ENCODE measurements at places on chromosomes 1 and 21. TPM values are rescaled to one million over a fixed set of nuclear protein-coding genes. Genes with fewer than 3 reads are reported as not detected.

The KIAA0040 gene
- 1.1 TPM for total RNA-seq

DNA sequence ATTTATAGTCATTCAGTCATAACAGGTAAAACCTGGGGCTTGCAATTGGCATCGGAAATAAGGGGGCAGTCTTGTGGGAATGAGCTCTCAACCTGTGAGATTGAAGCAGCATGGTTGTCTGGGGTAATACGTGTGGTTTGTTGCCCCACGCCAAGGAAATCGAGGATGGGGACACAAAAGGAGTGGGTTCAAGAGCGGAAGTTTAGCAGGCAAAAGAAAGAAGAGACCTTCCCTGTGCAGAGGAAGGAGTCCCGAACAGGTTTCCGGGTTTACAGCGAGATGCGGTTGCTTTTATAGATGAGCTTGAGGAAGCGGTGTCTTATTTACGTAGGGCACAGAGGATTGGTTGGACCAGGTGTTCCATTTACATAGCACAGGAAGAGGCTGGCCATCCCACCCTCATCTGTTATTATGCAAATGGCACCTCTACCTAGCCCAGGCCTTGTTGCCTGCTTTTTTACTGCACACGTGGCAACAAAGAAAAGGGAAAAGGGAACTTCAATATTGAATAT lies 37.3 kb downstream of the IFNAR1 start:
- DNase-seq = no peak

- peak; percentile 85 for DNase-seq
Observed at GRCh38 chr1:11845641-11846335, 1.8 kb downstream of the NPPA start.

DNA sequence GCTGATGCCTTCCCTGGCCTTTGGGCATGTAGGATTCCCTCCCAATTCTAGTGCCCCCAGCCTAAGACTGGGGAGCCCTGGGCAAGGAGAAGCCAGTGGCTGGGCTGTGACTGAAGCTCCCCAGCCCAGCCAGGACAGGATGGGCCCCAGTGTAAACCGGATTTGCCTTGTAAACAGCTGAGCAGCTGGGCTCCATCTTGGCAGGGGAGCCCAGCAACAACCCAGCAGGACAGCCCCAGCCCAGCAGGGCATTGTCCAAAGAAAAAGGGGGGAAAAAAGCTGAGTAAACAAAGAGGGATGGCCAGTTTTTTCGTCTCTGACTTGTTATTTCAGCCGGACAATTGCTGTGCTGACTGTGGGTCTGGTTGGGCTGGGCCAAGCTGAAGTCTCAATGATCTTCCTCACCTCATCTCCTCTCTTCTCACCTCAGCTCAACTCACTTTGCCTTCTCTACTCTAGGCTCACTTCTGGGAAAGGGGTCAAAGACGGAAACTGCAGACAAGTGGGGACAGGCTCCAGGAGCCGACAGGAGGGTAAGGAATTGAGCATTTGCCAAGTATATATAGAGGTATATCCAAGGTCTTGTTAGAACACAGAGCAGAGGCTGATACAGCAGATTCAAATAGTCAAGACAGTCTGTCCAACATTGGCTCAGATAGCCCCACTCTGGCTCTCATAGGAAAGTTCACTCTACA lies 97.7 kb downstream of the TMEM53 start:
- DNase-seq = no peak

GRCh38 chr1:228405200-228405978 lies 1.2 kb downstream of the TRIM11 start:
- peak; percentile 73 for DNase-seq

GRCh38 chr1:92879316-92879968 lies 47.6 kb downstream of the RPL5 start:
- DNase-seq = no peak

The CR1L gene
- not detected for total RNA-seq

The ETV3L gene
- total RNA-seq = not detected

The LGR6 gene
- total RNA-seq = not detected

The CD5L gene
- total RNA-seq = not detected

- no peak for DNase-seq
Observed at GRCh38 chr1:185058110-185058509, 12.8 kb downstream of the RNF2 start.

GRCh38 chr1:24586970-24587820 lies 31.3 kb downstream of the NCMAP start:
- DNase-seq = no peak

DNA sequence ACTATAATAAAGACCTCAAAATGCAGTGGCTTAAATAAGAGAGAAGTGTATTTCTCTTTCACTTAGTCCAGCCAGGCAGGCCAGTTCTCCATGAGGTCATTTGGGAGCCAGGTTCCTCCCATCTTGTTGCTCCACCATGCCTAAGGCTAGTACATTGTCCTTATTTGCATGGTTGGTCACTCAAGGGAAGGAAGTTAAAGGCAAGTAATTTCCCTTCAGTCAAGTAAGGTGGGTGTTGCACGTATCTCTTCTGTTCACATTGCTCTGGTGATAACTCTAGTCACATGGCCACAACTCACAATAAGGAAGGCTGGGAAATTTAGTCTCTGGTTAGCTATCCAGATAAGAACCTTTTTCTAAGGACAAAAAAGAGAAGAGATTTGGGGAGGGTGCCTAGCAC lies 27.2 kb upstream of the TADA1 start:
- no peak for DNase-seq

DNA sequence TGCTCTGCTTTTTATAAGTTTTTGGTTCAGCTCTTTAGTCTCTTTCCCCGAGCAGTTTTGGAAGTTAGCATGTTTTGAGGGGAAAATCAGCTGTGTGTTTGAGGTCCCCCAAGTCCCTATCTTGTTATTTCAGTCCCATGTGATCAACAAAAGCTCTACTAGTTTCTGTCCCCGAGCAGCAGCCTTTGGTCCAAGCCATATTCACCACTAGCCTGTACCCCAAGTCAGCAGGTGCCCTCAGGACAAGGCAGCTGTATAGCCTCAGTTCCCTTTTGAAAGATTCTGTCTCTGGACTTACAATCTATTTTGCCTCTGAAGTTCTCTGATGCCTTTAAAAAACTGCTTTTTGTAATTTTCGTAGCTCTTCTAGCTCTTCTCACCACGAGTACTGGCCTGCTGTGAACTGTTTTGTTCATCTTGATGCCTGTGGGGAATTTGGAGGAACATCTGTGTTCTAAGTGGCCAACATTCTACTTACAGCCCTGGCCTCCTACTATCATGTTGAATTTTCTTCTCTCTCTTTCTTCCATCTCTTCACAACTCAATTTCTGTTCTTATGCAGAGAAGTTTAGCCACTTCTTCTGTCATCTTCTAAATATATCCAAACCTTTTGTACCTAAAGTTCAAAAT lies 16.7 kb downstream of the UAP1 start:
- DNase-seq = no peak

GRCh38 chr1:11298390-11299224 lies 25.6 kb downstream of the UBIAD1 start:
- peak; percentile 68 for DNase-seq

DNA sequence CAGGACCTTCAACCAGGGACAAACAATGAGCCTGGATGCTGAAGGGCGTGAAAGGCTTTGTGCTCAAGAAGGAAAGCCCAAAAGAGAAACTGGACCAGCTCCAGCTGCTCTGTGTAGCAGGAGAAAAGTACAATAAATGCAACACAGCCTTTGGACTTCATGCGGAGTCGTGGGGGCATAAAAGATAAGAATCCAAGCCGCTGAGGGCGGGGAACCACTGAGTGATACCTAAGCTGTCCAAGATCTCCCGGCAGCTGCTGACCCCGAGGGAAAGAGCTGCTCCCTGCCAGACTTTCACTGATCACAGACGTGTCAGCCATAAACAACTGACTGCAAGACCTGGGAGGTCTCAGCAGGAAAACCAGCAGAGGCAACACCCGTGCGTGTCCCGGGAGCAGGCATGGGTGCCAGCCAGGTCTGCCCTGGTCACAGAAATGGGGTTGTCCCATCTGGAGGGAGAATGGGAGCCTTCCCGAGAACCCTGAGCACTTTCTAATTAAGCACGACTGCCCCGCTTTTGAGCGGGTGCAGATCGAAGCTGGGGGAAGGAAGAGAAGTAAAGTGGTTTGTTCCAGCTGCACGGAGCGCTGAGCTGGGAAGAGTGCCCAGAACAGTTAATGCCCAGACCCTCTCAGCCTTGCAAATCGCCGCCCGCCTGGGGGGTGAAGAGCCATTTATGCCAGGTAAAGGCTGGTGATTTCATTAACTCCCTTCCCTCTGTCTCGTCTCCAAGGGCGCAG lies 68.3 kb upstream of the TARDBP start:
- DNase-seq = peak; percentile 93

DNA sequence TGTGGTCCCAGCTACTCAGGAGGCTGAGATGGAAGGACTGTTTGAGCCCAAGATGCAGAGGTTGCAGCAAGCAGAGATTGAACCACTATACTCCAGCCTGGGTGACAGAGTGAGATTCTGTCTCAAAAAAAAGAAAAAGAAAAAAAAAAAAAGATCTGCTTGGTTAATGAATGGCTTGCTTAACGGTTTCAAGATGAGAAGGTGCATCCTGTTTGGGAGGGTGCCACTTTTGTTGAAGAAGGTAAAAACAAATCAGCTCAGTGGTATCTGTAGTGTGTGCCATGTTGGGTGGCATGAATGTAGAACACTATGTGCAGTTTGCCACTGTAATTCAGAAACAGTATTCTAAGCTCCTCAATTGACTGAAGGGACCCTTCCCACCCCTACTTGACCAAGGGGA lies 94.9 kb upstream of the ETV3 start:
- no peak for DNase-seq

The VANGL2 gene
- total RNA-seq = under 0.01 TPM
